ENCODE measurements at places on chromosomes 1 and 21.
A peak's percentile ranks its signal among the peaks of the same experiment; 100 is the strongest.

DNA sequence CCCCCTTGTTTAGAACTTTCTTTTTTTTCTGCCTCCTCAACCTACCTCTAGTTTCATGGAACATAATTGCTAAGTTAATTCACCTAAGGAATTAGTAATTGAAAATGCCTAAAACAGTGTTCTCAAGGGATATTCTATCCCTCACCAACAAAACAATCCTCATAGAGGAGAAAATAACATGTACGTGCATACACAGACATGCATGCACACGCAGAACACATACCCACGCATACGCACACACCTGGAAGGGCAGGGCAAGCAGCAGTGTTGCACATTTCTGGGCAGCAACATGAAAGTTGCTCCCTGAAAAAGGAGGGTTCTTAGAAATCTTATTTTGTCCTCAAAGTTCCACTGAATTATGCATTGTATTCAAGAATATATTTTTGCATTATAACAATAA lies 76.6 kb downstream of the HHAT start:
- DNase-seq: no peak

DNA sequence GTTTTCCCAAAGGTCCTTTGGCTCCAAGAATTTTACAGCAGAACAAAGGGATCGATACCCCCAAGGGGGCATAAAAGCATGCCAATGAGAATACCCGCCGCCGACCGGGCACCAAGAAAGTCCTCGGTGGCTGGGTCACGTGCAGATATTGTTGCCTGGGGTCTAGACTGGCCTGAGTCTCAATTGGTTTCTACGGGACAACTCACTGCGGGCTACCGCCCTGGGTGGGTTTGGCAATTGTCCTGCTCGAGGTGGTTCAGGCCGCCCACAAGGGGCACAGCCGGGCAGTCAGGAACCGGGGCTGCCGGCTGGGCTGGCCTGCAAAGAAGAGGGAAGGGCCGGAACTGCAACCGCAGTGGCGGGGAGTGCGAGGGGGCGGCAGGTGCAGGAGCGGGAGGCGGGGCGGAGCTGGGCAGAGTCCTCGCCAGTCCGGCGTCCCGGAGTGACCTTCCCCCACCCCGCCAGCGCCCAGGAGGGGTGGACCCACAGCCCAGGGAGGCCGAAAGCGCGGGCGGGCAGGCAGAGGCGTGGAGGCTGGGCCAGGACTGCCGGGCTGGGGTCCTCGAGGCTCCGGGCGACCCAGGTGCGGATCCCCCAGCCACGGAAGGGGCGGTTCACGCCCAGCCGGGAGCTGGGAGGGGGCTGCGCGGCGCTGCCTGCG lies 926 bp upstream of the ATP1B1 start:
- peak; percentile 10 for DNase-seq

- no peak for DNase-seq
Observed at GRCh38 chr1:175062858-175063257, 4.8 kb upstream of the TNN start.

- peak; percentile 53 for DNase-seq
Observed at GRCh38 chr1:203744075-203744972, 20.7 kb upstream of the LAX1 start.

DNA sequence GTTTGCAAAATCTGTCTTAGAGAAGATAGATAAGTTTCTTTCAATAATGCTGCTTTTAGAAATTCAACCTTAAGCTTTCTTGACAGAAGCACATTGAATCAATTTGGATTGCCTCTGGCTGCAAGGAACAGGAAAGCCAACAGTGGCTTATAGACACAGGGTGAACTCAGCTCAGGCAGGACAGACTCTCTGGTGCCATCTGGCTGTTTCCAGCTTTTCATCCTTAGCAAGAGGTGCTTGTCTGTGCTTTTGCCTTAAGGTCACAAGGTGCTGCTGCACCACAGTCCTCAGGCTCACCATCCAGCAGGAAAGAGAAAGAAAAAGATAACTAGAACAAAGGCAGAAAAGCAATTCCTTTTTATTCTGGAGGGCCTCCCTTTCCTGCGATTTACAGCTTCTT lies 93.7 kb upstream of the ETS2 start:
- no peak for DNase-seq
